Spleen (tissue), 13 donors: ENCODE measurements at places on chromosomes 12 and 14. TPM values are rescaled to one million over a fixed set of nuclear protein-coding genes. Genes with fewer than 3 reads are reported as not detected.

DNA sequence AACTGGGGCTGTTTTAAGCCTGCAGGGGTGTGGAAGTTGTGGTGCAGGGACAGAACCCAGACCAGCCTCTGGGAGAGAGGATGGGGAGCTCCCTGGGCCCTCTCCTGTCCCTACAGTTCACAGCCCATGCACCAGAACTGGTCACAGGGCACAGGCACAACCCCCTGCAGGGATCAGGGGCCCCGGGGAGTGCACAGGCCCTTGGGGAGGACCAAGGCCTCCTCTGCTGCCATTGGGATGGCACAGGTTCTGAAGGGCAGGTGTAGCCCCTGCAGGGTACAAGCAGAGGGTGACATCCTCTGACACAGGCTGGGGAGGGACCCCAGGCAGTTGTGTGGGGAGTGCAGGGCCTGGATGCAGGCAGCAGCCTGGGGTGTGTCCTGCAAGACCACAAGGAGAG, 66.4 kb upstream of the SFSWAP start:
- H3K4me3 ChIP-seq: no peak overlapping the region
- H3K27me3 ChIP-seq: no peaks in the 10 kb centered on the region
- no peak for DNase-seq
- H3K4me1 ChIP-seq: no peaks in the 10 kb centered on the region
- H3K27ac ChIP-seq: no peak overlapping the region
- no peaks in the 10 kb centered on the region for H3K36me3 ChIP-seq

DNA sequence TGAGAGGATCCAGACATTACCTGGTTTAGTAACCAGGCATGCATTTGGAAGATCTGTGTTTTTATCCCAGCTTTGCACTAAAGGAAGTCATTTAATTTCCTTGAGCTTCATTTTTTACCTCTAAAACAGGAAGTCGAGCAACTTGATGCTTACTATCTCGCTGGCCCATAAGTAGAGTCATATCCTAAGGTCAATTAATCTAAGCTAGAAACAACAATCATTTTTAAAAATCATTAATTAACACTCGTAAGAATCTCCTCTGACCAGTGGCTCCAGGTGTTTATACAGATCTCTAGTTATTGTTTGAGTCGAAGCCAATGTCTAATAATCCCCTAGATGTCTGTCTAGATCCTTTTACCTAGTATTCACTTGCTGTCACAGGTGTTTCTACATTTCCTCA, 355.8 kb upstream of the DCN start:
- DNase-seq: no peak
- no peak overlapping the region for H3K27ac ChIP-seq
- no peaks in the 10 kb centered on the region for H3K36me3 ChIP-seq
- H3K27me3 ChIP-seq: no peaks in the 10 kb centered on the region

GRCh38 chr12:104792570-104792969, 165.5 kb downstream of the SLC41A2 start:
- no peak overlapping the region for H3K27ac ChIP-seq
- peaks cover 11% of the 10 kb centered on the region for H3K4me1 ChIP-seq
- no peaks in the 10 kb centered on the region for H3K27me3 ChIP-seq
- H3K4me3 ChIP-seq: no peak overlapping the region
- DNase-seq: no peak
- no peaks in the 10 kb centered on the region for H3K36me3 ChIP-seq

DNA sequence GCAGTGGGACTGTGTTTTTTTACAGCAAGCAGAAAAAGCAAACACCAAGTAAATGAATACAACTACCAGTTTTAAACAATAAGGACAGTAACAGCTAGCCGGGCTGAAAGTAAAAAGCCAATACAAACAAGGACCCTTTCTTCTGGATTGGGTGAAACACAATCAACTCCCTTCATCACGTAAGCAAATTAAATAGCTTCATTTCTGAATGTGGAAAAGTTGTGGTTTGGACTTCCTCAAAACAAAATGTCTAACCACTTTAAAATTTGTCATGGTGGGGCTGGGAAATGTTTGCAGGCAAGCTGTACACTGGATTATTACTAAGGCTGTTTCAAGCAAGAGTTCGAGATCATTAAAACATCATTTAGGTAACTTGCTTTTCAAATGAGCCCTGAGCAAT, 47.4 kb downstream of the TCHP start:
- H3K4me1 ChIP-seq: peaks cover 25% of the 10 kb centered on the region
- no peak for DNase-seq
- H3K27ac ChIP-seq: peak overlapping the region; percentile 64
- no peaks in the 10 kb centered on the region for H3K27me3 ChIP-seq
- no peak overlapping the region for H3K4me3 ChIP-seq

DNA sequence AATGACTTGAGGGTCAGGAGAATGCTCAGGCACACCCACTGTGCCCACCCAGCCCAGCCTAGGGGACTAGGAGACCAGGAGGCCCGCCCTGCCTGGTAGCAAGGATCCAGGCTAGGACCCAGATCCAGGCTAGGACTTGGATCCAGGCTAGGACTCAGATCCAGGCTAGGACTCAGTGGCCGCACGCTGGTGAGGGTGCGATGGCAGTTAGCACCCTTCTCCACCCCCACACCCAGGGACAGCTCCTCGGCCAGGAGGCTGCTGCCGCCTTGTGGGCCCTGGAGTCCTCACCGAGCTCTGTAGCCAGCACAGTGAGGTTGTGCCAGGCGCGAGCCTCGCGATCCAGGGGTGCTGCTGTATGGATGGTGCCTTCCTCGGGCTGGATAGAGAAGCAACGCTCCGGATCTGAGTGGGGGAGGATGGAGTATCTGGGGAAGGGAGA, 5.1 kb downstream of the CDH24 start:
- H3K27me3 ChIP-seq: no peaks in the 10 kb centered on the region
- H3K4me3 ChIP-seq: no peak overlapping the region
- peaks cover 14% of the 10 kb centered on the region for H3K4me1 ChIP-seq
- no peak overlapping the region for H3K27ac ChIP-seq

DNA sequence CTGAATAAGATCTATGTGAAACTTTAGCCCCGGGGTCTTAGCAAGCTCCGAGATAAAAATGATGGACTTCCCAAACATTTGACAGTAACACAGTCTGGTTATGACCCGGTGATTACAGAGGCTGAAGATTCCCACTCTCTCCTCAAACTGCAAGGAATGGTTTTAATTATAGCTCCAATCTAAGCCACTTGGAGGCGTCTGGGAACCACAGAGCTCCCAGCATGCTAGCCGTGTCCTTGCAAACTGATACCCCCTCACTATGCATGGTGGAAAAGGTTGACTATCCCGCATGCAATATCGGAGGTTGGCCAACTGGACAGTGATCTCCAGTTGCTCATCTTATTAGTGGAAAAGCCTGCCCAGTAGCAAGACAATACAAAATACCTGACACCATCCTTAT, 76.5 kb upstream of the GRIN2B start:
- H3K27me3 ChIP-seq: no peaks in the 10 kb centered on the region
- H3K36me3 ChIP-seq: no peaks in the 10 kb centered on the region
- no peak overlapping the region for H3K27ac ChIP-seq
- no peak for DNase-seq
- no peaks in the 10 kb centered on the region for H3K4me1 ChIP-seq

DNA sequence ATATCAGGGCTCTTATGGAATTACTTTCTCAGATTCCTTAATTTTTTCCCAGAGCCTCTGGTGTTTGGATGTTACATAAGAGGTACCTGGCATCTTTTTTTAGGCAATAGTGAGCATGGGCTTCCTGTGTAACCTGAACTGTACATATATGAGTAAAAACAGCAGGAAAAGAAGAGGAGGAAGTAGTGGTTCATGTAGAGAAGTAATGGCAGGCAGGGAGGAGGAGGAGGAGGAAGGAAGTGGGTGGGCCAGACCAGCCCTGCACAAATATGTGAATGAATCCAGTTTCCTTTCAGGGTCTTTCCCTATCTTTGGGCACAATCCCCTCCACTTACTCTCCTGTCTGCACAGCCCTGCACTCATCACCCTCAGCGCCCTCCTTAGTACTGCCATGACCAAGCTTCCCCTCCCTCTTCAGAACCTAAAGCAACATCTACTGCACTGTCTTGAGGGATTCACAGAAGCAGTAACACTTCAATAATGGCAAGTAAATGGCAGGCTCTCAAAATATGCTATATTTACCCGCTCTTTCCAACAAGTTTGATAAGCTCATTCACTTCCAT, 40.9 kb upstream of the GSG1 start:
- H3K27ac ChIP-seq: no peak overlapping the region
- H3K4me3 ChIP-seq: no peak overlapping the region
- H3K4me1 ChIP-seq: peaks cover 7% of the 10 kb centered on the region
- no peak for DNase-seq
- H3K36me3 ChIP-seq: no peaks in the 10 kb centered on the region

DNA sequence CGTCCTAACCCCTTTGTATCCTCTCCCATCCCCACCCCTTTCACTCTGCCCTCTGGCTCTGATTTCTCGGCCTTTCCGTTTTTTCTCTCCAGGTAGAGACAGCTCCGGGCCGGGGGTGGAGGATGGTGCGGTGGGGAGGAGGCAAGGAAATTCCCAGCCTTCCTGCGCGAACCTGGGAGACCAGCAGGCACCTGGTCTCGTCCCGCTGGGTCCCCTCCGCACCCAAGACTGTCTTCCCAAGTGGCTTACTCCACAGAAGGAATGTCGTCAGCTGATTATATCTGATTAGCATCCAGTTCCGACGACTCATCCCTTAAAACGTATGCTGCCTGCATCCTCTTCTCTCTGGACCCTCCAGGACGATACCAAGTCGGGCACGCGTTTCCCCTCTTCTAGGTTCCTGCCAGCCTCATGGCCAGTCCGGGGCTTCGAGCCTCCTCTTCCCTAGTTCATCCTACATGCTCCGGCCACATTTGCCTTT, 42.2 kb upstream of the CAPRIN2 start:
- no peak for DNase-seq
- peaks cover 27% of the 10 kb centered on the region for H3K4me1 ChIP-seq
- no peaks in the 10 kb centered on the region for H3K27me3 ChIP-seq

- no peaks in the 10 kb centered on the region for H3K36me3 ChIP-seq
- H3K27me3 ChIP-seq: peaks cover 17% of the 10 kb centered on the region
- no peak overlapping the region for H3K4me3 ChIP-seq
- no peak for DNase-seq
- H3K4me1 ChIP-seq: no peaks in the 10 kb centered on the region
These were observed 76.9 kb upstream of the SFSWAP start for GRCh38 chr12:131634037-131634436.

DNA sequence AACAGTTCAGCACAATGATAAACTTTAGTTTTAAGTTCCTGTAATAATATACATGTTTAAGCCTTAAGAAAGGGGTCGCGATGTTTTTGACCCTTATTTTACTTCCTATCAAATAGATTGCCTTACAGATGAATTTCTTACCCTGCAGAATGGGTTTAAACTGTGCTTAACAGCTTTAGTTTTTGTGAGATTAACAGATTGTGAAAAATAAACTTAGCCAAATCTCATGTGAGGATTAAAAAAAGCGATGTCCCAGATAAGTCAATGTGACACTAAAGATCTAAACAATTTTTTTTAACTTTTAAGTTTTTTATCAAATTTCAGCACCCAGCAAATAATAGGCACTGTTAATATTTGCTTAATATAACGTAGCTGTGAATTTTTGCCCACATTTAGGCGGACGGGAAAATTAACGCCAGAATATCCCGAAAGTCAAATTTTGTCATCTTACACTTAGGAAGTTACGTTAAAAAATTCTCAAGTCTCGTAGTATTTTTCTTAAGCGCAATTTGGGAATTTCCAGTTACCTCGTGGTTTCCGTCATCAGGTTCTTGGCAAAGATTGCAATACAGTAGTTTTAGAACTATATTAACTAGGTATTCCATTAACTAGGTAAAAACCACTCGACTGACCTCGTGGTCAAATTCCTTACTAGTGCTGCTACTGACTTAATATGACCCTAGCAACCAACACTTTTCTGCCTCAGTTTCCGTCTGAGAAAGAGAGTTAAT, 1.2 kb downstream of the HNRNPC start:
- H3K27ac ChIP-seq: peak overlapping the region; percentile 96
- no peak for DNase-seq
- H3K27me3 ChIP-seq: no peaks in the 10 kb centered on the region

DNA sequence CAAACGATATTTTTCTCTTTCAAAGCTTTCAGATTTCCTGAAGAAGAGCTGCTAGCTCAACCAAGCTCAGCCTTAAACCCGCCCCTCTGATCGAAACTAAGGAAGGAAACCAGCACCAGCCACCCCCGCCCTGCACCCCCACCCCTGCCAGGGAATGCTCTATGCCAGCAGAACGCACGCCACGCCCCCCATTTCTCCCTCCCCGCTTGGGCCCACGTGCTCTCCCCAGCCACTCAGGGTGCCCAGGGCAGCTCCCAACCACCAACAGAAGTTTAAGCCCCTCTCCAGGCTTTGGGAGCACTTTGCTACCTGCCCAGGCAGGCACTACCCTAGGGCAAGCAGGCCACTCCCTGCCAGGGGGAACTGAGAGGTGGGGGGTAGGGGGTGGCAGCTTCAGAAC, 18.8 kb upstream of the KRT78 start:
- no peak for DNase-seq
- no peak overlapping the region for H3K4me3 ChIP-seq
- H3K27ac ChIP-seq: no peak overlapping the region
- no peaks in the 10 kb centered on the region for H3K36me3 ChIP-seq
- no peaks in the 10 kb centered on the region for H3K27me3 ChIP-seq

DNA sequence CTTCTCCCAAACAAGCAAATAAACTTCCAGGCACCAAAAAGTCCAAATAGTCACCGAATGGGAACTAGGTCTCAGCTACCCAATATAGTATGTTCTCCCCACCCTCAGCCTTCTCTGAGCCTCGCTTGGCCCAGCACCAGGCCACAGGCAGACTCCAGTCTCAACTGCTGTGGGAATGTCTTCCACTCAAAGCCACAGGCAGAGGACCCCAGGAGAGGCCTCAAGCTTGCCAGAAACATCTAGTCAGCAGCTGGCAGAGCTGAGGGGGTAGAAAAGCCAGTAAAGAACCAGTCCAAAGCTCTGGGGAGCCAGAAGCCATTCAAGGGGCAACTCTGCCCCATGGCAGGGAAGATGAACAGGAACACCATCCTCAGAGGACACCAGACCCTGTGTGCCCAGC, 41.8 kb downstream of the FMNL3 start:
- H3K36me3 ChIP-seq: peaks cover 13% of the 10 kb centered on the region
- H3K4me3 ChIP-seq: no peak overlapping the region
- H3K27ac ChIP-seq: no peak overlapping the region
- peaks cover 90% of the 10 kb centered on the region for H3K4me1 ChIP-seq

- H3K4me1 ChIP-seq: no peaks in the 10 kb centered on the region
- peaks cover 44% of the 10 kb centered on the region for H3K27me3 ChIP-seq
- no peak overlapping the region for H3K4me3 ChIP-seq
- no peak for DNase-seq
- H3K27ac ChIP-seq: no peak overlapping the region
These were observed 21.1 kb downstream of the FOXN4 start for GRCh38 chr12:109287811-109288469.

GRCh38 chr14:73738518-73739173, 24.5 kb upstream of the PNMA1 start:
- H3K36me3 ChIP-seq: no peaks in the 10 kb centered on the region
- H3K27me3 ChIP-seq: no peaks in the 10 kb centered on the region
- H3K4me1 ChIP-seq: peaks cover 52% of the 10 kb centered on the region
- peak; percentile 70 for DNase-seq
- no peak overlapping the region for H3K4me3 ChIP-seq

P2RX7 gene
- total RNA-seq: 12.3 TPM

IL26 gene
- total RNA-seq: not detected

OR4E2 gene
- total RNA-seq: not detected

PPP1R36 gene
- total RNA-seq: 1.1 TPM

RNASE1 gene
- 497 TPM for total RNA-seq

ERBB3 gene
- not detected for total RNA-seq
